Large intestine (tissue), 12 donors: ENCODE measurements at places on chromosomes 12 and 14. TPM values are rescaled to one million over a fixed set of nuclear protein-coding genes. Genes with fewer than 3 reads are reported as not detected.

ADAMTS20 gene
- polyA plus RNA-seq = 0.49 TPM

POTEM gene
- not detected for polyA plus RNA-seq

RBM25 gene
- polyA plus RNA-seq = 124 TPM

RBMS2 gene
- polyA plus RNA-seq = 22.5 TPM

ALDH1L2 gene
- 1.6 TPM for polyA plus RNA-seq

GPATCH2L gene
- 25.2 TPM for polyA plus RNA-seq

SMIM41 gene
- polyA plus RNA-seq = 0.88 TPM

NPAS3 gene
- polyA plus RNA-seq = 1.0 TPM

CAPZA3 gene
- polyA plus RNA-seq = 0.04 TPM

ANKS1B gene
- polyA plus RNA-seq = 2.4 TPM

GLIPR1L1 gene
- 0.27 TPM for polyA plus RNA-seq

GALNT9 gene
- 4.5 TPM for polyA plus RNA-seq

GLT1D1 gene
- polyA plus RNA-seq = 0.91 TPM

SLC2A13 gene
- polyA plus RNA-seq = 21.4 TPM

OR4E2 gene
- polyA plus RNA-seq = not detected

PTPN6 gene
- 34.6 TPM for polyA plus RNA-seq

CDC42BPB gene
- polyA plus RNA-seq = 72.5 TPM

SDR9C7 gene
- polyA plus RNA-seq = 0.03 TPM

KRT74 gene
- not detected for polyA plus RNA-seq

FLVCR2 gene
- 11.3 TPM for polyA plus RNA-seq

RD3L gene
- not detected for polyA plus RNA-seq

DDX24 gene
- polyA plus RNA-seq = 109 TPM

CNIH1 gene
- 196 TPM for polyA plus RNA-seq

GALNT16 gene
- 20.4 TPM for polyA plus RNA-seq

OVCH1 gene
- 0.28 TPM for polyA plus RNA-seq
